ENCODE measurements at places on chromosomes 1 and 21.

- DNase-seq: no peak
These were observed 42.4 kb downstream of the C1orf87 start for GRCh38 chr1:60031146-60031545.

DNA sequence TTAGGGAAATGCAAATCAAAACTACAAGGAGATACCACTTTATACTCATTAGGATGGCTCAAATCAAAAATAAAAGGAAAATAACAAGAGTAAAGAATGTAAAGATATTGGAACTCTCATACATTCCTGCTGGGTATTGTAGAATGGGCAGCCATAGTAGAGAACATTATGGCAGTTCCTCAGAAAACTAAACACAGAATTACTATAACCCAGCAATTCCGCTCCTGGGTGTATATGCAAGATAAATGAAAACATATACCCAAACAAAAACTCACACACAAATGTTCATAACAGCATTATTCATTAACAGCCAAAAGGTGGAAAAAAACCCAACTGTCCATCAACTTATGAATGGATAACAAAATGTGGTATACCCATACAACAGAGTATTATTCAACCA lies 11.4 kb downstream of the BEND5 start:
- no peak for DNase-seq

- DNase-seq: no peak
These were observed 1.7 kb downstream of the SPOCD1 start for GRCh38 chr1:31814041-31814511.

- DNase-seq: no peak
These were observed 194.3 kb upstream of the GREM2 start for GRCh38 chr1:240806200-240806745.

GRCh38 chr1:183598386-183598785 lies 8.1 kb upstream of the NCF2 start:
- DNase-seq: no peak

- no peak for DNase-seq
These were observed 16.7 kb downstream of the SLC6A9 start for GRCh38 chr1:44014365-44015104.

- DNase-seq: no peak
These were observed 130.6 kb downstream of the SNX7 start for GRCh38 chr1:98792123-98792522.

- no peak for DNase-seq
These were observed 81.0 kb downstream of the RPS6KC1 start for GRCh38 chr1:213131851-213132655.

DNA sequence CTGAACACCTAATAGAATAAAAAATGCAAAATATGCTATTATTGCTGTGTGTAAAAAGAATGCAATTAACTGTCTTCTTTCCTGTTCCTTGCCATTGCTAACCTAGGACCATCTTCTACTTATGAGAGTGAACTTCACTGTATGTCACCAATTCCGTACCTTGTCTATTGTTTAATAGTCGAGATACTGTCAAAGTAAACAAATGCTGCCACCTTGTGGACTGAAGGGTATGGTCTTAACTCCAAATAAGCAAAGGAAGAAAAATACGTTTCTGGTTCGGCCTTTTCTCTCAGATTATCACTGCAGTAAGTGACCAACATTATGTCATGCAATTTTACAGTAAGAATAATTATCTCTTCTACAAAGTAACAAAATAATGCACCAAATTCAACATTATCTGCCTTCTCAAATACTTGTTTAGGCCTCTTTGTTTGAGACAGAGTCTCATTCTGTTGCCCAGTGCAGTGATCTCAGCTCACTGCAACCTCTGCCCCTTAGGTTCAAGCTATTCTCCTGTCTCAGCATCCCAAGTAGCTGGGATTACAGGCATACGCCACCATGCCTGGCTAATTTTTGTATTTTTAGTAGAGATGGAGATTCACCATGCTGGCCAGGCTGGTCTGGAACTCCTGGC lies 133.4 kb downstream of the COP1 start:
- DNase-seq: peak; percentile 20

DNA sequence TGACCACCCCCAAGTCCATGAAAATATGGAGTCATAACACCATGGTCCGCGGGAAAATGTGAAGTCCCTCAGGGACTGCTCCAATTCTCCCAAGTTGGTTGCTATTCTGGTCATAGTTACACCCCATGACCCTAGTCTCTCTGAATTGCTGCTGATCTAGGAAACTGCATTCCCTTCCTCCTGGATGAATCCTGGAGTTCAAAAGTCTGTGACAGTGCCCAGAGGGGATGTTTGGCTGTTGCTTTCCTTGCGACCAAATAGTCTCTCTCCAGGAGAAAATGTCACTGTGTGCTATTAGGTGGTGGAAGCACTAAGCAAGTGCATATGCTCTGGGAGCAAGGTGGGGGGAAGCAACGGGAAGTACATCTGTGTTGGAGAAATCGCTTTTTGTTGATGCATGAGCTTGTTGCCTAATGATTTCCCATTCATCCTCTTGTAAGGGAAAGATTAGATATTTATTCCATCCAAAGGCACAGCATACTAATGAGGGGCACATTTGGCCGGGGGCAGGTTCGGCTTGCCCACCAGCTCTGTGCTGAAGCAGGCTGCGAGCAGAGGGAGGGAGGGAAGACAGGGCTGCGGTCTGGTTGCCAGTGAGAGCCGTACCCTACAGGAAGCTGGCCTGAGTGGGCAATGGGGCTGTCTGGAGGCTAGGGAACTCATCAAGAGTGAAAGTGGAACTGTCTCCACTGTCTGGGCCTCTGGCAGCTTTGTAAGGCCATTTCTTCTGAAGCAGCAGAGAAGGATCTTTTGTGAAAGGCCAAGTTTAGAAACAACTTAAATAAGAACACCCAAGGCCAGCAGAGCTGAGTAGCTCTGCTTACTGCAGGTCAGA lies 27.2 kb downstream of the SYT6 start:
- DNase-seq: no peak

- no peak for DNase-seq
These were observed 117.6 kb downstream of the KCNK2 start for GRCh38 chr1:215200121-215200520.

- no peak for DNase-seq
These were observed 8.2 kb upstream of the KCNA3 start for GRCh38 chr1:110682898-110683297.

GRCh38 chr1:205676002-205676401 lies 4.3 kb downstream of the SLC45A3 start:
- DNase-seq: no peak

- no peak for DNase-seq
These were observed 85.6 kb downstream of the VAV3 start for GRCh38 chr1:107879346-107879745.

DNA sequence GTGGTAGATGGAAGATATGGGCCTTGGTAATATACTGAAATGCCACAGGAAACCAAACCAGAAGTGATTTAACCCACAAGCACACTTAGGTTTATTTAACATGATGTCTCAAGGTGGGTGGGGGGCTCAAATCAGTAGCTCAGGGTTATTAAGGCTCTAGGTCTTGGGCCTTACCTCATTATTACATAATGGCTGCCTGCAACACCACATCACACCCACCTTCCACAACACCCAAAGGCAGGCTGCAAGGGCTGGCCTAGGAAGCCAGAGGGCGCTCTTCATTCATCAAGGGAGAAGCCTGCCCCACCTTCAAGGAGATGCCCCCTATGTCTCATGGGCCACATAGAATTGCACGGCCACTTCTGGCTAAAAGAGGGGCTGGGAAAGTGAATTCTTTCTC lies 6.0 kb downstream of the TFF1 start:
- DNase-seq: no peak

GRCh38 chr1:225777058-225777582 lies 506 bp upstream of the SRP9 start:
- DNase-seq: no peak

GRCh38 chr1:208820580-208821212 lies 576.5 kb upstream of the PLXNA2 start:
- DNase-seq: no peak

DNA sequence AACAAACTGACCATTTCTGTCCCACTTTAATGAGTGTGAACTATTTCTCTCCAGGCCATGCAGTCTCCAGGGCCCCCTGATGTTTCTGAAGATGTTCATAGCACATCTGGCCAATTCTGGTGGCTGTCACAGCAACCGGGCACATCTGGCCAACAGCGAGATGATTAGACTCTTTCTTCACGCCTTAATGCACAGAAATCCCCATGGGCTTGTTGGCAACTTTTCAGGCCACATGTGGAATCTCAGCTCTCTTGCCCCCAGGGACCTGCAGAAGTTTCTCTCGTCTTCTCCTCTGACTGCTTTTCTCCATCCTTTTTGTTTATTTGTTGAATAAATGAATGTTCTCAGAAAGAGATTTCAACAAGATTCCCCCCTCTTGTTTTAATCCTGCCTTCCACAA lies 71.2 kb upstream of the HMGB4 start:
- DNase-seq: no peak

DNA sequence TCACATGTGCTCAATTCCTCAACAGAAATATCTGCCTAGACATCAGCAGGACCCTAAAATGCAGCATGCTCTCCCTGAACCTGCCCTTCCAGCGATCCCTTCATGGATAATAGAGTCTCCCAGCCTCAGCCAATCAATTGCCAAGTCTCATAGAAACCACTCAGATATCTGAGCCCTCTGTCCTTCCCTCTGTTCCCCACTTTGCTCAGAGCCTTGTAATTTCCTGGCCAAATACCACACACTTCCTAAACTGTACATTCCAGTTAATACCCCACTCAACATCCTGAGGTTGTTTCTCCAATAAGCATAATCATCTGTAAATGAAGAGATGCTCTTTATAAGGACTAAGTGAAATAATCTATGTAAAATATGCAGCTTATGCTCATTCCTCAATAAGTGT lies 59.3 kb upstream of the PTGFRN start:
- DNase-seq: no peak
